Mammary microvascular endothelial cell (primary cell): ENCODE measurements at places on chromosomes 16 and 17. TPM values are rescaled to one million over a fixed set of nuclear protein-coding genes. Genes with fewer than 3 reads are reported as not detected.

Gene MAP2K6
- 2.3 and 3.8 TPM in 2 replicates for total RNA-seq

Gene CDC42EP4
- total RNA-seq: 64.9 and 74.6 TPM in 2 replicates

Gene PROCA1
- total RNA-seq: 0.94 TPM in 1 of 2 replicates, not detected in the other

Gene TBC1D3E
- total RNA-seq: 0.89 TPM in 1 of 2 replicates, not detected in the other

Gene ZNF646
- 9.9 and 10.0 TPM in 2 replicates for total RNA-seq

Gene BOLA2B
- total RNA-seq: 512 and 763 TPM in 2 replicates

Gene TMEM132E
- not detected in 2 replicates for total RNA-seq

Gene KCNAB3
- total RNA-seq: 0.13 and 0.15 TPM in 2 replicates

Gene KRTAP4-3
- not detected in 2 replicates for total RNA-seq

Gene CNTNAP1
- total RNA-seq: 38.2 and 40.8 TPM in 2 replicates

Gene ARL5C
- total RNA-seq: not detected in 2 replicates

Gene DLG4
- 4.7 and 8.4 TPM in 2 replicates for total RNA-seq

Gene PSMC3IP
- 13.1 and 13.2 TPM in 2 replicates for total RNA-seq

Gene SMIM36
- not detected in 2 replicates for total RNA-seq

Gene FZD2
- 0.07 and 0.34 TPM in 2 replicates for total RNA-seq

Gene PDIA2
- total RNA-seq: 0.07 TPM in 1 of 2 replicates, not detected in the other

Gene HBZ
- not detected in 2 replicates for total RNA-seq

Gene HLF
- total RNA-seq: 0.25 TPM in 1 of 2 replicates, not detected in the other

Gene GPR179
- total RNA-seq: not detected in 2 replicates

Gene ANKRD40CL
- total RNA-seq: not detected in 2 replicates

Gene ZPBP2
- total RNA-seq: not detected in 2 replicates

Gene BRIP1
- total RNA-seq: 7.3 and 7.6 TPM in 2 replicates

Gene CCDC92B
- total RNA-seq: 0.05 TPM in 1 of 2 replicates, not detected in the other

Gene CLEC18B
- 0.20 TPM in 1 of 2 replicates, not detected in the other for total RNA-seq

Gene MPP3
- 2.7 and 2.9 TPM in 2 replicates for total RNA-seq

Gene TBC1D3K
- not detected in 2 replicates for total RNA-seq

Gene TBC1D3C
- total RNA-seq: 0.13 and 0.20 TPM in 2 replicates

Gene C1QL1
- 0.93 TPM in 1 of 2 replicates, not detected in the other for total RNA-seq

Gene CCL14
- total RNA-seq: 0.80 and 4.8 TPM in 2 replicates

Gene TBC1D28
- total RNA-seq: not detected in 2 replicates
